Stimulated activated CD8-positive, alpha-beta memory T cell treated with anti-CD3 and anti-CD28 coated beads, Interleukin-15, amount 100 ng/mL, for 1 hour (primary cell): ENCODE measurements at places on chromosomes 7 and 10.

DNA sequence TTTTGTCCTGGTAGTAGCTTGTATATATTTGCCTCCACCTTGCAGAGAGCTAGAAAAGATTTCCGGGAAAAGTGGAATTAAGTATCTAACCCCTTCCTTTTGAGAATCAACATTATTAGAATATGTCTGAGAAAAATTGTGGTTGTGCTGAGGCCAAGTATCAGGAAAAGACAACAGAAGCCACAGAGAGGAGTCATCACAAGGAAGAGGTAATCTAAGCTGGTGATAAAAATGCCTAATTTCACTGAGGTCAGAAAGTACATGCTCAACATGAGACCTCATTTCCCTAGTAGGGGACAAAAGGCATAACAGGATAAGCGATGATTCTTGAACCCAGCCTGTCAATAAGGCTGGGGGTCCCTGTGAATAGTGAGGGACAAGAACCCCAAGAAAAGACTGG, 97.0 kb upstream of the PDE1C start:
- DNase-seq: no peak

DNA sequence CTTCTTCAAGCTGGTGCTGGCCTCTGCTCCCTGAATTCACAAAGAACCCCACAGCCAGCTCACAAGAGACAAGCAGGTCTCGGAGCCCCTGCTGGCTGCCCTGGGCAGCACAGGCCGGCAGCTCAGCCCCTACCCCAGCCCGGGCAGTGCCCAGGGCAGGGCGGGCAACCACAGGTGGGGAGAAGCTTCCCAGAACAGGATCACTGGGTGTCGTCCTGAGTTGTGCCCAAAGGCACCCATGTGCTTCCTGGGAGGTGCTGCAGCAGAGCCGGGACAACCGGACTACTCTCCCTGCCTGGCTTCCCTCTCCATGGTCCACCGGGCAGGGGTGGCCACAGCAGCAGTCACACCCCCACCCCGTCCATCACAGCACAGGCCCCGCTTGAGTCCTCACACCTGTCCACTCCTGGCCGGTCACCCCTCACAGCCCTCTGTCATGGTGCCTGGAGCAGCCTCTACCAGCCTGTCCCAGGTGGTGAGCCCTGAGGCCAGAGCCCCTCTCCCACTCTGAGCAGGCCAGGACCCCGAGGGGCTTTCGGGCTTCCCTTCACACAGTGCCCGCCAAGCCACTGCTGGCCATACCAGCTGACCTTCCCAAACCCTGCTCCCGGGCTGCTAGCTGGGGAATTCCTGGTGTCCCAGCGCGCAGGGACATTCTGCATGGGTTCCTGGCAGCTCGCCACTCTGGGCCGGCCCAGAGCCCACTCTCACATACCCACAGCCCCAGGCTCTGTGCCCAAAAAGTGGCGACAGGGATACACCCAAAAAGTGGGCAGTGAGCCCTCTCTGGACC, 3.1 kb downstream of the RASGEF1A start:
- DNase-seq: no peak

GRCh38 chr10:95277614-95278013, 13.2 kb downstream of the PDLIM1 start:
- no peak for DNase-seq

GRCh38 chr10:34223658-34224057, 591.4 kb downstream of the PARD3 start:
- no peak for DNase-seq

DNA sequence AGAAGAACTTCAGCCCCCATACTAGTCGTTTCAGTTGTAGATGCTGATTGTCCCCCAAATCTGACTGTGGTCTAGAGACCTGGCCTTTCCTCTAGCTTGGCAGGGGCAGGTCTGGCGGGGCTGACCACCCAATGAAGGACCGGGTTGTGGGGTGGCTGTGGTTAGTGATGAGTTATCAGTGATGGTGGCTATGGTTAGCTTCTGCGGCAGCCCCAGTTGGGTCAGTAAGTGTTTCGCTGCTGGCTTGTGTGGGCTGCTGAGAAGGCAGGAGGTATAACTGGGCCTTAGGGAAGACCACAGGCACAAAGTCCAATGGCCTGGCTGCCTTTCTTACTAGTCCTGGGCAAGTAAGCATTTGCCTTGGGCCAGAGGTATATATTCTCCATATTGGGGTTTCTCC, 21.3 kb downstream of the VWA2 start:
- DNase-seq: no peak

- DNase-seq: no peak
These were observed 68.4 kb upstream of the NRBF2 start for GRCh38 chr10:63064706-63065105.

DNA sequence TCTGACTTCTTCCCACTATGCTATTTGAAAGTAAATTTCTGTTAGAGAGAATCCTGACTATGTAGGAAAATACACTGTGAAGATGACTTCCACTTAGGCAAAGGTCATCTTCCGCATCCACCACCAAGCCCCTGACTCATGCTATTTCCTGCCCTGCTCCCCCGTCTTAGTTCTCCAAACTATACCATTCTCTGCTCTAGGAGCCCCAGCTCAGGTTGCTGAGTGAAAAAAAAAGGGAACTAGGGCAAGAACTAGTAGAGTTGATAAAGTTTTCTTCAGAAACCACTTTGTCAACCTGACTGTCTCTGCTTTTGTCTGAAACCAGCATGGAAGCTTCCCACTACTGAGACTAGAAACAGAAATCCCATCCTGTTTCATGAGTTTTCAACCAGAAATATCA, 96.9 kb downstream of the EVX1 start:
- no peak for DNase-seq

GRCh38 chr10:131786756-131787605, 113.8 kb upstream of the PPP2R2D start:
- DNase-seq: no peak

DNA sequence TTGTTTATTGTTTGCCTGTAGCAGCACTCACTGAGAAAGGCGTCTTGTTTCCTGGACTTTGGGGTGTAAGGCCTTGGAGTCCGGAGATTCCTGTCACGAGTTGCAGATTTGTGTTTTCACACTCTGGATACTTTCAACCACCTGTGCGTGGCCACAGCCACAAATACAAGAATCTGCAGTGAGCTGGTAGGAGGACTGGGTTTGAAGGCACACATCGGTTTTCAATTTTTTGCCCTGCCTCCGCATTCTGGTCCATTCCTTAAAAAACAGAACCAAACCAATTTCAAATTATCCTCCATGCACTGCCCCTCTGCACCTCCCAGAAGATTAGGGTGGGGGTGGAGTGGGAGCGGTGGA, 619 bp downstream of the EXOC4 start:
- no peak for DNase-seq

DNA sequence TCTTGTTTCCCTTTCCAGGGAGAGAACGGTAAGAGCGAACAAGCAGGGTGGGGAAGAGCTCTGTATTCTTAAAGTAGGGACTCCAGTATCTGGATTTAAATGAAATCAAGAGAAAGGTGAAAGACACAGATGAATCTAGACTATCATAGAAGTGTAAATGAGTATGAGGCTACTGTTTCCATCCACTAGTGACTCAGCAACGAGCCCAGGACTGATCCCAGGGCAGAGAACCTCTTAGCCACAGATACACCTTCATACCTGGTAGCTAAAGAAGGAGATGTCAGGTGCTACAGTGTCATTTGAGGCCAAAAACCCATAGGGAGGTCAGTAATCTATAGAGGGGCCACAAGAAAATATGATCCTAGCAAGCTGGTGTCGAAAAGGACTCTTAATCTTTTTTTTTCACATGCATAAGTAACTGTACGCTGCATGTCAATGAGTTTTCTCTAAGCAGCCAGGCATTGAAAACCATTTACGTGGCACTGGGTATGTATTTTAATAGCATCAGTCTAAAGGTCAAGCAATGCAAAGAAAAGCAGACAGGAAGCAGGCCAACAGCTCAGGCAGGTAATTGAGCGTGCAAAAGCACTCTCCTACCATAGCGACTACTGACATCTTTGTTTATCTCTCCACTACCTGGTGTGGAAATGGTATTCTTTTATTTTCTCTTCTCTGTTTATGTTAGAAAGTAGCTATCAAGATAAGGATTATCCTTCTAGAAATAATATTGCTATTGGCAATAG, 91.5 kb upstream of the EGR2 start:
- no peak for DNase-seq

DNA sequence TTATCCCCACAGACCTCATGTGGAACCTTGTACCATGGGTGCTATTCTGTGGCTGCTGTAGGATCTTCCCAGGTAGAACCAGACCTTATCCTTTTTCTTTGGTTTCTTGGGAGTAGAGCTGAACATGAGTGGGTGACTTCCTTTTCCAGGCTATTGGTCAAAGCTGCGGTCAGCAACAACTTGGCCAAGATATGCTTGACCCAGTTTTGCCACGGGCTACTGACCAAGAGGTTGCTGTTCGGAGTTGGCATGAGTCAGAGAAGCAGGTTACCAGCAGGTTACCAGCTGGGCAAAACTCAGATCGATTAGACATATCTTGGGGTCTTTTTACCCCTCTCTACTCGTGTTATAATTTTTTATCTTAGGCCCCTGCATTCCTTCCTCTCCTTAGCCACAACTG, 36.7 kb upstream of the HDAC9 start:
- no peak for DNase-seq

DNA sequence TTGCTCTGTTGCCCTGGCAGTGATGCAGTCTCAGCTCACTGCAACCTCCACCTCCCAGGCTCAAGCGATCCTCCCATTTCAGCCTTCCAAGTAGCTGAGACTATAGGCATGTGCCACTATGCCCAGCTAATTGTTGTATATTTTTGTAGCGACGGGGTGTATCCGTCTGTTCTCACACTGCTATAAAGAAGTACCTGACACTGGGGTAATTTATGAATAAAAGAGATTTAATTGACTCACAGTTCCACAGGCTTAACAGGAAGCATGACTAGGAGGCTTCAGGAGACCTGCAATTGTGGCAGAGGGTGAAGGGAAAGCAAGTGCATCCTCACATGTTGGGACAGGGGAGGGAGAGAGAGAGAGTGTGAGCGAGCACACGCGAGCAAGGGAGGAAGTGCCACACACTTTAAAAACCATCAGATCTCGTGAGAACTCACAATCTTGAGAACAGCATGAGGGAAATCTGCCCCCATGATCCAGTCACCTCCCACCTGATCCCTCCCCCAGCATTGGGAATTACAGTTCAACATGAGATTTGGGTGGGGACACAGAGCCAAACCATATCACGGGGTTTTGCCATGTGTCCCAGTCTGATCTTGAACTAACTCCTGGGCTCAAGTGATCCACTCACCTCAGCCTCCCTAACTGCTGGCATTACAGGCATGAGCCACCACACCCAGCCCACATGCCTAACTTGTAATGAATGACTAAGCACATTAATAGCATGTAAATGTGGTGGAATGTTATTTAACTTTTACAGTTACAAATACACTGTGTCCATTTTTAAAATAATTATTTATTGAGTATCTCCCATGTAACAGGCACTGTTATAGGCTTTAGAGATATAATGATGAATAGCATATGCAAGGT, 65.5 kb downstream of the RALA start:
- no peak for DNase-seq

GRCh38 chr10:50522908-50523307, 100.8 kb downstream of the SGMS1 start:
- no peak for DNase-seq

DNA sequence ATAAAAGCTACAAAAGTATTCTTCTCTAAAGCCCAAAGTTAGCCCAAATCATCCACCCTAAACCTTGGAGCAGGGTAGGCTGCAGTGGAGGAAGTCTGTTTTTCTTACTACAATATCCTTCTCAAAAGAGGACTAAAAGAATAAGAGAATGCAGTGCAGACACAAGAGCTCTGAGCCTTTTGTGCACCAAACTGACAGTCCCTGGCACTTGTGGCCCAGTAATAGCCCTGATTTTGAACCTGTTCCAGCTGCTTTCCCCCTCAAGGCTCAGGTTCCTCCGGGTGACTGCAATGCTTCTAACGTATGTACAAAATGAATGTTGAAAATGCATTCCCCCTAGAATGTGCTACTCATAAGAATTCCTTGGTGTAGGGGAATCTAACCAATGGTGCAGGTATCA, 154.4 kb downstream of the JAZF1 start:
- DNase-seq: no peak

DNA sequence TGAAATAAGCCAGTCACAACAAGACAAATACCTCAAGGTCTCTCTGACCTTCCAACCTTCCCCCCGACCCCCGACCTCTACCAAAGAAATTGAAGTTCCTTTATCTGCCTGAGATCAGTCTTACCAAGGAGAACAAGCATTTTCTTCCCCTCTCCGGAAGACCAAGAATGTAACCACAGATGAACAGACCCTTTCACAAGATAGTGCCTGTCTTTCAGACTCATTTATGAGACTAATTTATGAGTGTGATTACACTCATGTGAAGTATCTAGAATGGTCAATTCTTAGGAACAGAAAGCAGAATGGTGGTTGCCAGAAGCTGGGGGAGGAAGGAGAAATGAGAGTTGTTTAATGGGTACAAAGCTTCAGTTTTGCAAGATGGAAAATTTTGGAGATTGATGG, 108.9 kb upstream of the MKLN1 start:
- no peak for DNase-seq

DNA sequence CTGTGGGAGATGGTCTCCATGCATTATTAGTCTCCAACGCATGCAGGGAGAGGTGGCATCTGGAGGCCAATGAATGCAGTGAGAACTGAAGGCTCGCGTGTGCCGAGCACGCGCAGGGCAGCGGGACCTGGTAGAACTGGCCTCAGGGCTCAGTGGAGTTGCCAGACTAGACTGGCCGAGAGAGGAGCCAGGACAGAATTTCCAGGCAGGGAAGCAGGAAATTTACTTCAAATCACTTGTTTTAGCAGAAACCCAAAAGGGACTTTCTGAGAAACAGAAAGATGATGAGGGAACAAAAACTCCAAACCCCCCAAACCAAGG, 311.0 kb upstream of the IMMP2L start:
- DNase-seq: no peak

DNA sequence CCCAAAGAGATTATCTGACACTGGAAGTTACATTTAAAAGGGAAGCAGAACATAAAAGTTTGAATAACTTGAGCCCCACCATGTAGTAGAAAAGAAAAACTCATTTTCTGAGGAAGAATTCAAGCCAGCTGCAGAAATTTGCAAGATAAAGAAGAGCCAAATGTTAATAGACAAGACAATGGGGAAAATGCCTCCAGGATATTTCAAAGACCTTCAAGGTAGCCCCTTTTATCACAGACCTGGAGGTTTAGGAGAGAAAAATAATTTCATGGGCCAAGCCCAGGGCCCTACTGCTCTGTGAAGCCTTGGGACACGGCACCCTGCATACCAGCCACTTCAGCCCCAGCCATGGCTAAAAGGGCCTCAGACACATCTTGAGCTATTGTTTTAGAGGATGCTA, 18.4 kb upstream of the AKR1C1 start:
- no peak for DNase-seq
